Activated T-helper 9 cell treated with anti-CD3 and anti-CD28 coated beads, Interleukin-2, amount 50 U/mL, for 16 hours (primary cell): ENCODE measurements at places on chromosomes 11 and 22.

GRCh38 chr11:130634961-130635473 is 186.6 kb downstream of the ADAMTS15 start:
- DNase-seq = no peak

- DNase-seq = no peak
Measured at GRCh38 chr22:20037419-20037818, 16.5 kb downstream of the TANGO2 start.

DNA sequence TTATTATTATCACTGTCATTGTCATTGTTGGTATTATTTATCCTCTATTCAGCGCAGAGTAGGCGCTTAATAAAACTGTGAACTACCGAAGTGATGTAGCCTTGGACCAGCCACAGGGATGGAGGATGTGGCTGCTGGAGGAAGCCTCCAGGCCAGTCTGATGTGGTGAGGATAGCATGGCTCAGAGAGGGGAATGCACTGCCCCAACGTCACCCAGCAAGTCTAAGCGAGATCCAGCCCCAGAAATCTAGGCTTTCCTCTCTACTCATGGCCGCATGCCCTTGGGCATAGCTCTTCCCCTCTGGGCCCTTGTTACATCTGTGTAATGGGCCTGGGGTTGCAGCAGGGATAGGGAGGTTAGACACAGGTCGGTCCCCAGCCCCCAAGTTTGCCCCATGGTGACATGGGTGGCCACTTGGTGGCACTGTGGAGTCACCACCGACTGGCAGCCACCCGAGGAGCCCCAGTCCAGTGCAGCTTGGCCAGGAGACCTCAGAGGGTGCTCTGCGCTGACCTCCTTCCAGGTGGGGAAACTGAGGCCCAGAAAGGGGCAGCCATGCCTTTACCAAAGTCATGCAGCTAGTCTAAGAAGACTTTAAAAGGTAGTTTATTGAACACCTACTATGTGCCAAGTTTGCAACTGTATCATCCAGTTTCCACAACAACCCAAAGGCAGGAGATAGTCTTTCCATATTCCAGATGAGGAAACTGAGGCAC is 395.7 kb downstream of the MN1 start:
- DNase-seq = no peak

DNA sequence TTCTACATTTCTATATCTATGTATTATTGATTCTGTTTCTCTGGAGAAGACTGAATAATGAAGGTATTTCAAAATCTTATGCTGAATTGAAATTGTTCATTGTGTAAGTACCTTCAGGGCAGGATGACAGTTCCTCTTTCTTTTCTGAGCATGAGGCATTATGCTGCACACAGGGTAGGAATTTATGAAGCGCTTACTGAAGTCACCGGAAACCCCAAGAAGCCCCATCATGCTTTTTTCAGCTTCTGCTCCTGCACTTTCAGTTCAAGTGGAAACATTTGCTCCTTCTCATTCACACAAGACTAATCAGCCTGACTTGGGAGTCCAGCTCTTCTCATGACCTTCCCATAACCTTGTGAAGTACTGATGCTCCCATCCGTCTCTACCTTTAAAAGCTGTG is 314.7 kb upstream of the SORL1-AS1 start:
- DNase-seq = no peak

DNA sequence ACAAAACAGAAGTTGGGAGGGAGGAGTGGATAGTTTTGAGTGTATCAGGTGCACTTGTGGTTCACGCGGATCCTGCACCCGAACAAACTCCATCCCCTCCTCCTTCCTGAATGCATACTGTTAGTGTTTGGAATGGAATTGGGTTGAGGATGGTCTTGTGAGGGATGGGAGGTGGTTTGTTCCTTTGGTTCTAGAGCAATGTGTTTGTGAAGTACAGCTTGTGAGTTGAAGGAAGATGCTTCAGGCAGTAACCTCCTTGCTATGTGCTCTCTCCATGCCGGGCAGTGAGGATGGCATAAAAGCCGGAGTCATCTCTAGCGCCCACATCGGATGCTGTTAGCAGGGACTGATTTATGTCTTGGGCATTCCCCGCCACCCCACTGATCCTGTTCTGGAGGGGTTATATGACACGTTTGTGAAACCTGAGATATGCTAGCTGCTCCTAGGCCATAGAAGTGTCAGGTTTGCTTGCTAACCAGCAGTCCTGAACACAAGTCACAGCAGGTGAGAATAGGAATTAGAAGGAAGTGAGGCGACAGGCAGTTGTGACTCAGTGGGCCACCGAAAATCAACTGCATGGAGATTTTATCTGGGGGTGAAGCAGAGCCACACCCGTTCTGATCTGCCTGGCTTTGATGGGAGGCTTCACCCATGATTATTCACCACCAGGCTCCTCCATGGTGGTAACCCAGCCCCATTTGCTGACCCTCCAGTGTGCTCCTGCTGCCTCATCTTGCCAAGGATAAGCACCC is 2.2 kb downstream of the BCR start:
- DNase-seq = peak; percentile 56

DNA sequence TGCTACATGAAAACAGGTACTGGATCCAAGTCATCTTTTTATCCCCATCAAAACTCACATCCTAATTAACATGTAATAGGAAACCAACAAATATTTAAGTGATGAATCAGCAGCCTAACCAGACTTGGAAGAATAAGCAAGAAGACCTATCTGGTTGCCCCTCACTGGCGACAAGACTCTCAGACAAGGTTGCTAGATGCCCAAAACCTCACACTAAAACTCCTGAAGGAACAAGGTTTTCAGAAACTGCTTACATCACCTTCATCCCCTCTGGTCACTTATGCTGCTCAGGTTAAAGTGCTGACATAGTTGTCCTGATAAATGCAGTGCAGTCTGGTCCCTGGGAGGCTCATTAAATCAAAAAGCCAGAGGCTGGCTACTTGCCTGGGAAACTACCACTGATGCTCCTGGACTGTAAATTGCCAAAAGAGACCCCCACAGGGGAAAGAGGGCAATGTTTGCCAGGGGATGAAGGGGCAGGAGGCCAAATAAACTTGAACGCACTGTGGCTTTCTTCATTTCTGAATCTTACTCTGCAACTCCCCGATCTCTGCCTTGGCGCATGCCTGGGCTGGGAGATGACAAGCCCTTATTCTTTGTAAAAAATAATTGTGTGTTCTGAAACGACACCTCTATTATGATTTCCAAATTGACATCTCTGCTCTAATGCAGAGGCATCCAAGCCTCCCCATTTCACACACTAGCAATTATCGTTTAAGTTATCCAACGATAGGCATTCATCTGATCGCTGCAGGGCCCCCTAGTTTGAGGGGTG is 72.7 kb downstream of the AMBRA1 start:
- no peak for DNase-seq

DNA sequence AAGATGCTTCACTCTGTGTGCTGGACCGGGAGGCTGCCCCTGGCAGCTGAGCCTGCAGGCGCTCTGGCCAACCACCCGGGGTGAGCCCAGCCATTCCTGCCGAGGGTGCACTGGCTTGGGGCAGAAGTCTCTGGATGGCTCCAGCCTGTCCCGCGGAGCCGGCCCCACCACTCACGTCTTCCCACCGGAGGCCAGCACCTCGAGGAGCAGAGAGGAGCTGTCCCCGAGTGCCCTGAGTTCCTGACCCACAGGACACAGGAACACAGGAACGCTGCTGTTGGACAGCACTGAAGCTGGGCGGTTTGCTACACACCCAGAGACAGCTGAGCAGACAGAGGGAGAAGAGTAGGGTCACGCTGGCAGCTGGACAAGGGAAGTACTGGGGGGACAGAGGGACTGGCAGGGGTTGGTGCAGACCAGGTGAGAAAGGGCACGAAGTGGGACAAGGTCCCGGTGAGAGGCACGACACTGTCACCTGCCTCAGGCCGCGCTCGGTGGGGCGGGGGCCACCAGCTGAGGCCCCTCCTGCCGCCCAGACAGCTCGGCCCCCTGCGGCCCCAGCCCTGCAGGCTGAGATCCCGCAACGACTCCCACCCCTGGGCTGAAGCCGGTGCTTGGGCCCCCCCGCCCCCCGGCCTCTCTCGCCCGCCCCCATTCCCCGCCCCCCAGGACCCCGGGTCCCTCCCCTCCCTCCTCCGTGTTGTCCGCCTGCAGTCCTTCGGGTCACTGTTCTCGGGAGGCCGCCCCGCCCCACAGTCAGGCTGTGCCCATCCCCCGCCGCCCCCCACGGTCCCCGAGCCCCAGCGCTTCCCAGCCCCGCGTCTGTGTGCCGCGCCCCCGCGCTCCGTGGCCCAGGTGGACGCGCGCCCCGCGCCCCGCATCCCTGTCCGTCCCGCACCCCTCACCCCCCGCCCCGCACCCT is 624 bp upstream of the B4GALNT4 start:
- DNase-seq = no peak

DNA sequence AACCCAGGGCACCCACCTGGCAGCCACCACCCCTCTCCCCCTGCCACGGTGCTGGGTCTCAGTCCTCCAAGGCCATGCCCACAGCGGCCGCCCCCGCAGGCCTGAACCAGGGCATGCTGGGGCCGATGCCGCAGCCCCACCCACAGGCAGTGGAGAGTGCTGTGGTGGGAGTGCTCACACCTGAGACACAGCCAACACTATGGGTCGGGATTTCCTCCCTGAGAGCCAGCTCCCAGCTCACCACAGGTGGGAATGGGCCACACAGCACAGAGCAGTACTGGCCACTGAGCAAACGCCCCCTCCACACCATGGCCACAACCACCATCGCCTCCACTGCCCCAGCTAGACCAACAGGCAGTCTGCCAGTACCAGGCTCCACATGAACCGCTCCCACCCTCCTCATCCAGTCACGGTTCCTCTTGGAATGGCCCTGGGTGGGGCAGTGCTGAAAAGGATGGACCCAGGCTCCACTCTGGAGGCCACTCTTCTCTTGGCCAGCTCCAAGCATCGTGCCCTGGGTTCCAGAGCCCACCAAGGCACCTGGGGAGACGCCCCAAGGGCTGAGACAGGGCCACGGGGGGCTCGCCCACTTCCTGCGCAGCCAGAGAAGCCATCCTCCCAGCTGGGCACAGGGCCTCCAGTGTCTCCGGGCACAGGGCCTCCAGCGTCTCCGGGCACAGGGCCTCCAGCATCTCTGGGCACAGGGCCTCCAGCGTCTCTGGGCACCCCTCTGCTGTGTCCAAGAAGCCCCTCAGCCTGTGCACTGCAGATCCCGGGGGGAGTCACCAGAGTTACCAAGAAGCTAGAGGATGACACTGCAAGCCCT is 14.2 kb downstream of the MOB2 start:
- DNase-seq = no peak

GRCh38 chr11:47879259-47880158 is 31.4 kb upstream of the NUP160 start:
- no peak for DNase-seq

DNA sequence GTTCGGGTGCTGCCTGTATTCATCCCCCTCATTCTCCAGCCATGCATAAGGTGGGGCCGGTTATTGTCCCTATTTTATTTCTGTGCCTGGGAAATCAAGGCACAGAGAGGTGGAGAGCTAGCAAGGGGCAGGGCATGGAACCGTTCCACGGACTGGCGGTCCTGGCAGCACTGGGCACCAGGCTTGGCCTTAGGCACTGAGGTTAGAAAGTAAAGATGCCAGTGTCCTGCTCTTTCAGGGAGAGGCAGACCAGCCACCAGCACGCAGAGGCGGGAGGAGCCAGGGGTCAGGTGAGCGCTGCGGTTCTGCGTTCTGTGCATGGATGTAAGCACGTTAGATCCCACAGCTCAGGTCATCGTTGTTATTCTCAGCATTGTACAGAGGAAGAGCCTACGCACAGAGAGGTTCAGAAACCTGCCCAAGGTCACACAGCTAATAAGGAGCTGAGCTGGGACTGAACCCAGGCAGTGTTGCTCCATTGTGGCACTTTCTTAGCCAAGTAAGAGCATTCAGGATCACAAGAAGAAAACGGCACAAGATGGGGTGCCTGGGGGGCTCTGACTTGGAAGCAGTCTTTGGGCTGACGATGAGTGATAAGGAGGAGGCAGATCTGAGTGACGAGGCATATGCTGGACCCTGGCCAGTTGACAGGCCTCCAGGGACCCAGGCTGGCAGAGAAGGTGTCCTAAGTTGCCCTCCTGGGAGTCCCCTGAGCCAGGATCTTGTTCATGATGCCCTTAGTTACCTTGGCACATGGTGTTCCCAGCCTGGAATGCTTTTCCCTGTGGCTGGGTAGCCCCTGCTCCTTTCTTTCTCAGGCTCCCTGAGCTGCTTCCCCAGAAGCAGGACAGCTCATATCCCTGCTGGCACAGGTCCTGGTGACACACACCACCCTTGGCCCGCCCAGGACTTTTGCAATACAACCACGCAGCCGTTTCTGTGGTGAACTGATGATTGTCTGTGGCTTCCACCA is 41.1 kb downstream of the OSBPL5 start:
- no peak for DNase-seq

- no peak for DNase-seq
Measured at GRCh38 chr11:76267556-76267955, 61.3 kb upstream of the WNT11 start.

DNA sequence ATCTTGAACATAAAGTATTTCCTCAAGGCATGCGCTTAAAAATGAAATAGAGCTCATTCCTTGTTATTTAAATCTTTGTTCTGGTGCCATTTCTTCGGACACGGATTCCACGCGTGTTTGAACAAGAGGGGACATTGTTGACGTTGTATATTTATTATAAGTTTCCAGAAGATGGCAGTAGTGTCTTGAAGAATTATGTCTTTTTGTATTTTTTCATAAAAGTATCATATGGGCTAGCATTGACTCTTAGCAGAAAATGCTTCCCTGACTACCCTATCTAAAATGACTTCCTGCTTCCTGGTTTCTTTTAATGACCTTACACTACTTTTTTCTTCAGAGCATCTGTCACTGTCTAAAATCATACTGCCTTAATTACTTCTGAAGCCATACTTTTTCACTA is 20.4 kb downstream of the BIRC2 start:
- no peak for DNase-seq

DNA sequence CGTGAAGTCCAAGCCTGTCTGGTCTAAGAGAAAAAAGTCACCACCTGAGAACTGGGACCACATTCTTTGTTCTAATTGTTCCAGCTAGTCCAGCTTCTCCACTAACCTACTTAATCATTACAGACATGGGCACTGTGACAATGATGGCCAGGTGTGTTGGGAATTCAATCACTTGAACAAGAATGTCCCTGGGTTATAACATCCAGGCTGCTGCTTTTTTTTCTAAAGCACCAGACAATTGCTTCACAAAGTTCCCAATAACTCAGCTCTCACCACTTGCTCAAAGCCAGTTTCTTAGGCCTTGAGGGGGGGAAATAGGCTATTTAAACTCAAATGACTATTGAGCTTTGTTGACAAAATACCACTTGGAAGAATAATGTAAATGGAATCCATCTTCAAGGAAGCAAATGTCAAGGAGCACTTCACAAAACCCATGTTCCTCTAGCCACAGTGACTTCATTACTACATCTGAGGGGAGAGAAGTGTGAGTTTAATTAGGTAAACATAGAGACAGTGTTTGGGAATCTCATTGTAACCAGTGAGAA is 80.3 kb downstream of the ME3 start:
- DNase-seq = no peak

DNA sequence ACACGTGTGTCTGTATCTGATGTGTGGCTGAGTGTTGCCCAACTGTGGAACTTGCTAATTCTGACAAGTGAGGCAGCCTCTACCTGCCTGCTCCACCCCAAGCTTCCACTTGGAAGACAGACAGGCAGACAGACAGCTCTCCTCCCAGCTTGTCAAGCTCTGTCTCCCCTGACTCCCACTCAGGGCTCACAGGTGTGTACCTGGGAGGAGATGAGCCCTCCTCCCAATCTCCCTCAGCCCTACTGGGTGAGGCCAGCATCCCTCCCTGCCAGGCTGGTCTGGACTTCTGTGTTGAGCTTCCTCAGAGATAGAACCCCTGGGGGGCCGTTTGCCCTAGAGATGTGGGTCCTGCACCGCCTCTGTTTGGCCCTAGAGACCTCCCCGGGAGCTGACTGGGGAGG is 1.0 kb upstream of the CHRM1 start:
- DNase-seq = no peak

GRCh38 chr11:26087120-26087935 is 244.6 kb upstream of the ANO3 start:
- no peak for DNase-seq

GRCh38 chr11:47003180-47003877 is 66.8 kb downstream of the CSTPP1 start:
- no peak for DNase-seq
